COR-L47 (cell line): ENCODE measurements at places on chromosomes 13 and 19.

- no peak for DNase-seq
These were observed 1.5 kb downstream of the PPP2R1A start for GRCh38 chr19:52191389-52191788.

GRCh38 chr13:77389625-77390000 is 62.7 kb upstream of the MYCBP2 start:
- DNase-seq = no peak

- no peak for DNase-seq
These were observed 64.7 kb downstream of the GPR12 start for GRCh38 chr13:26695891-26696311.

- DNase-seq = no peak
These were observed 9.1 kb downstream of the OR7C2 start for GRCh38 chr19:14950421-14950820.

- no peak for DNase-seq
These were observed 20.5 kb upstream of the CYP2S1 start for GRCh38 chr19:41172297-41173164.

GRCh38 chr19:4389511-4390016 is 10.8 kb downstream of the SH3GL1 start:
- DNase-seq = no peak

- DNase-seq = no peak
These were observed 8.3 kb downstream of the PLPPR3 start for GRCh38 chr19:813219-814151.

GRCh38 chr19:17448131-17448967 is at the start of gene TMEM221:
Gene TMEM221, minus strand, starts transcription at chr19:17448668. Its CDS starts 206 bp downstream, at chr19:17448462.
- DNase-seq = no peak

GRCh38 chr13:42071672-42072419 is 23.4 kb downstream of the DGKH start:
- no peak for DNase-seq
